ENCODE measurements at places on chromosomes 1 and 21. TPM values are rescaled to one million over a fixed set of nuclear protein-coding genes. Genes with fewer than 3 reads are reported as not detected.
A peak's percentile ranks its signal among the peaks of the same experiment; 100 is the strongest.

DNA sequence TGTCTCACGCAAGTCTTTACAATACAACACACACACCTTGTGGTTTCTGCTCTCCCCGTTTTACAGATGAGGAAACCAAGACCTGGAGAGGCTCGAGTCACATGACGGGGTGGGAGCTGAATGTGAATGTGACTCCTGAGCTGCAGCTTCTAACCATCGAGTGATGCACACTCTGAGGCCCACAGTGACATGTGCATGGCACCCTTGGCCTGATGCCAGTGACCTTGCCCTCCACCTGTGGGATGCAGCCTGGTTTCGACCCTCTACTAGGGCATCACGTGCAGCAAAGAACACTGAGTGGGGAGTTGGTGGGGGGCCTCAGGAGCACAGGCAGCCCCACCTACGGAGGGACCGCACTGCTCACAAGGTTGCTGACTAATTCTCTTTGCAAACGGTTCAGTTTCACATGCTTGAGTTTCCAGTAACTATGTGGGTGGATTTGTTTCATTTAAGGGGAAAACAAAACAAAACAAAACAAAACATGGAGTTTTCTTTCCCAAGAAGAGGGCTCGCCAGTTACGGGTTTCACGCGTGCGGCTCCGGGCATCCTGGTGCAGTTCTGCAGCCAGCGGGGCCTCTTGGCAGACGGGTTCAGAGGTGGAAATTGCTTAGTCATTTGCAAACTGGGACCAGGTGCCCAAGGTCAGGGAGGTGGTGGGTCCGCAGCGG, 22.9 kb downstream of the SPSB1 start:
- DNase-seq: no peak

DNA sequence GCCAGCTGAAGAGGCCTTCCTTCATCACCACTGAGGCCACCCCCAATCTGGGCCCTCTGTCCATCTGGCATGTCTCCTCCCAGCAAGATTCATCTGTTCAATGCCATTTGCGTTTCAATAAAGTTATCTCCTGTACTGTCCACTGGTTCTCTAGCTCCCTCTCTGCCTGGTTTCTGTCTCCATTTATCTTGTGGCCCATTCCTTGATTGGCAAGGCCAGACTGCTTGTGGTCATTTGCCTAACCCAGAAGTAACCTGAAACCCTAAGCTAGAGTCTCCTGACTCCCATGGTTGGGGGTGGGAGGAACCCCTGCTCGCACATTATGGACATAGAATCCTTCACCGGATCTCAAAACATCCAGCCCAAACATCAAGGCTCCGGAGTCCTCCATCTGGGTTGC, 2.1 kb upstream of the IPO9 start:
- no peak for DNase-seq

The ATP1B1 gene
- 1.8 TPM for total RNA-seq

DNA sequence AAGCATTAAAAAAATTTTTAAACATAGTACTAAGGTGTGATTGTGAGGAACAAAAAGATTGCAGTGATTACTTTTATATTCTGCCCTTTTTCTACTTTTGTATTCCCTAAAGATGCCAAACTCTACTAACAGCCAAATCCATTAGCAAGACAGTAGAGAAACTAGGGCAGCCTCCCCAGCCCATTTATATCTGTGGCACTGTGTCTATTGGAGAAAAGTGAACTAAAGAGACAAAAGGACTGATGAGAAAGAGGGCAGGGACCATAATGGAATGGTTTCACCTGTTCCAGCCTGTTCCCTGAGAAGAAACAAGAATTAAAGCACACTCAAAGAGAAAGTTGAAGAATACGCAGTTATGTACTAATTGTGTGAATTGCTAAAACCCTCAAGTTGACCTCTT, 56.6 kb downstream of the ATG4C start:
- no peak for DNase-seq

The LENEP gene
- 1.8 TPM for total RNA-seq

DNA sequence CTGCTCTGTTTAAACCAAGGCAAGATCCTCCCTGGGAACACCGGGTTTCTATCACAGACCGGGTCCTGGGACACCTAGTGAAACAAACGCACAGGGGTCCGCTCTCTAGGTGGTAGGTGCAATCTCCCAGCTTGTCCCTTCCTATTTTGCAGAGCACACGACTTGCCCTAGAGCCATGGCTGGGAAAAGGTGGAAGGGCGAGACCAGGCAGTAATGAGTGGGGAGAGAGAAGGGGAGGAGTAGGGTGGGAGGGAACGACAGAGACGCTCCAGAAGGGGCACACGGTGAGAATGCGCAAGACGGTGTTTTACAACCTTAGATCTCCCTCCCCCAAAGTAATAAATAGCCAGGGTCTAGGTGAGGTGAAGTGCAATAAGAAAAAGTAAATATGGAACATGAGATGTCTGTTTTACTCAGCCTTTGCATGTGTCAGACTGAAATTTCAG, 9.3 kb upstream of the ARHGAP29 start:
- no peak for DNase-seq

GRCh38 chr1:198258491-198258890, 101.7 kb downstream of the NEK7 start:
- DNase-seq: no peak

GRCh38 chr1:70737125-70737524, 310.5 kb downstream of the PTGER3 start:
- DNase-seq: no peak

The DDOST gene
- 132 TPM for total RNA-seq

The CACNA1S gene
- not detected for total RNA-seq

DNA sequence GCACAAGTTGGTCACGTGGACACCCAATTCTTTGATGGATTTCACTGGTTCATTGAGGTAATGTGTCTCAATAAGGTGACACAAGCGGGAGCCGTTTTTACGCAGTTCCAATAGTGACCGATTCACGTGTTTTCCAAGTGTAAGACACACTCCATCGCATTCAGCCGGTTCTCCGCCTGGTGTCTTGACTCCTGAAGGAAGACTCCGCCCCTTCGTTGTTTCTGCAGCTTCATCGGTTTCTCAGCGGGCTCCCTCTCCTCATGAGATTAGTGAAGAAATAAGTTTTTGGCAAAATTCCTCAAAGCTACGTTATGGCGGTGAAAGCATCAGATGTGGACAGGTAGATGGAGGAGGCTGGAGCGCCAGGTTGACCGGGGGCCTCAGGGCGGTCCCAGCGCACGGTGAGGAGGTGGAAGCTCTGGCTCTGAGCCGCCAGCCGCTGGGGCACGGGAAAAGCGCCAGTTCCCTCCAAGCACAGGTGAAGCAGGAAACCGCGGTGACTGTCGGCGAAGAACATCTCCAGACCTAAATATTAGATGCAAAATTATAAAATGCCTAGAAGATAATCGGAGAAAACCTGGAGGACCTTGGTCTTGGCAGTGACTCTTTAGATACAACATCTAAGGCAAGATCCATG, 21.0 kb downstream of the CD2 start:
- DNase-seq: no peak

The ZNF684 gene
- 5.4 TPM for total RNA-seq

DNA sequence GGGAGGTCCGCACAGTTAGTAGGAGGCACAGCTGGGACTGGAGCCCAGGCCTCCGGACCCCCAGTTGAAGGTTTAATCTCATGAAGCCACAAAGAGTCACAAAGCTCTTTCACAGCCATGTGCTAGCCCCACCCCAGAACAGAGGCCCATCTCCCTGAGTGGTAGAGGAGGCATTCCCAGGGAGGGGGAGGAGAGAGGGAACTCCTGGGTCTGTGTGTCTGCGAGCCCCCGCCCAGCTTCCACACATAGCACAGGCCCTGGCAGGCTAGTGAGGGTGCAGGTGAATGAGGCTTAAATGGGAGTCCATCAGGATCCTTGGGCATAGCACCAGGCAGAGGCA, 197.8 kb downstream of the MATN1 start:
- no peak for DNase-seq

DNA sequence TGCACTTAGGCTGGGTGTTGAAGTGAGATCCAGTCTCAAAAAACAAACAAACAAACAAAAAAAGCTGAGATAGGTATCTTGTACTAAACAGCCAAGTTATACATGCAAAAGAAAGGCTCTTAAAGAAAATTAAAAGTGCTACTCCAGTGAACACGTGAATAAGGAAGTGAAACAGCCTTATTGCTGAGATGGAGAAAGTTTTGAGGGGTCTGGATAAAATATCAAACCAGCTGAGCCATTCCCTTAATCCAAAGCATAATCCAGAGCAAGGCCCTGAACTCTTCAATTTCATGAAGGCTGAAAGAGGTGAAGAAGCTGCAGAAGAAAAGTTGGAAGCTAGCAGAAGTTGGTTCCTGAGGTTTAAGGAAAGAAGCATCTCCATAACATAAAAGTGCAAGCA, 360.5 kb upstream of the DAB1 start:
- DNase-seq: no peak

GRCh38 chr21:18771845-18772380, 368.3 kb upstream of the TMPRSS15 start:
- DNase-seq: no peak

The B4GALT3 gene
- total RNA-seq: 40.7 TPM

The C1QB gene
- total RNA-seq: not detected

DNA sequence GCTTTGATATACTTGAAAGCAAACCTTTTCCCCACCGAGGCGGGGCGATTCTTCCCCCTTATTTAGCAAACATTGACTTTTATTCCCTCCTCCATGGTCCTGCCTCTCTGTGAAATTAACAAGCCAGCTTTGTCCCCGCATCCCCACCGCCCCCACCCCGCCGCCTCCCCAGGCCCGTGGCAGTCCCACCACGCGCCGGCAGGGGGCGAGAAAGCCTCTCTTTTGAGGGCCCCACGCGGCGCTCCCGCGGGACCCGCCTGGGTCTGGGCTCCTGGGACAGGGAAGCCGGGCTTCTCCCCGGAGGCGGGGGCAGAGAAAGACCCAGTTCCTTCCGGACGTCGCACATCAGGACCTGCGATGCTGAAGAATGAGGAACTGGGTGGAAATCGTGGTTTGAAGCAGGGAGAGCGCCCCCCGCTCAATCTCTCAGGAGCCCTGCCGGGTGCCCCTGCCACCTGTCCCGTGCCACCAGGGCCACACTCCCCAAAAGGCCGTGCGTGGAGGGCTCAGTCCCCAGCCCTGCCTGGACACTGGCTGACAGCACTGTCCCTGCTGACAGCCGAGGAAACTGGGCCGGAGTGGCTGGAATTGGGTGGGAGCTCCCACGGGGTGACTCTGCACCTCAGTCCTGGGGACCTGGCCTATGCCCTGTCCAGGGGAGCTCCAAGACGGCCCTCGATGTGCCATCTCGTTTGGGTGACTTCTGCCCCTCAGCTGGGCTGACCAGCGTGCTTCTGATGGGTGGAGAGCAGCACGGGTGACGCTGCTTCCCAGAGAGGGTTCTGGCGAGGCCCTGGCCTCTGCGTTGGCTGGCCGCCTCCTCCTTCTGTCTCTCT, 8.6 kb upstream of the ACTRT2 start:
- DNase-seq: peak; percentile 56

- DNase-seq: no peak
These were observed 56.7 kb downstream of the OVGP1 start for GRCh38 chr1:111370871-111371270.

DNA sequence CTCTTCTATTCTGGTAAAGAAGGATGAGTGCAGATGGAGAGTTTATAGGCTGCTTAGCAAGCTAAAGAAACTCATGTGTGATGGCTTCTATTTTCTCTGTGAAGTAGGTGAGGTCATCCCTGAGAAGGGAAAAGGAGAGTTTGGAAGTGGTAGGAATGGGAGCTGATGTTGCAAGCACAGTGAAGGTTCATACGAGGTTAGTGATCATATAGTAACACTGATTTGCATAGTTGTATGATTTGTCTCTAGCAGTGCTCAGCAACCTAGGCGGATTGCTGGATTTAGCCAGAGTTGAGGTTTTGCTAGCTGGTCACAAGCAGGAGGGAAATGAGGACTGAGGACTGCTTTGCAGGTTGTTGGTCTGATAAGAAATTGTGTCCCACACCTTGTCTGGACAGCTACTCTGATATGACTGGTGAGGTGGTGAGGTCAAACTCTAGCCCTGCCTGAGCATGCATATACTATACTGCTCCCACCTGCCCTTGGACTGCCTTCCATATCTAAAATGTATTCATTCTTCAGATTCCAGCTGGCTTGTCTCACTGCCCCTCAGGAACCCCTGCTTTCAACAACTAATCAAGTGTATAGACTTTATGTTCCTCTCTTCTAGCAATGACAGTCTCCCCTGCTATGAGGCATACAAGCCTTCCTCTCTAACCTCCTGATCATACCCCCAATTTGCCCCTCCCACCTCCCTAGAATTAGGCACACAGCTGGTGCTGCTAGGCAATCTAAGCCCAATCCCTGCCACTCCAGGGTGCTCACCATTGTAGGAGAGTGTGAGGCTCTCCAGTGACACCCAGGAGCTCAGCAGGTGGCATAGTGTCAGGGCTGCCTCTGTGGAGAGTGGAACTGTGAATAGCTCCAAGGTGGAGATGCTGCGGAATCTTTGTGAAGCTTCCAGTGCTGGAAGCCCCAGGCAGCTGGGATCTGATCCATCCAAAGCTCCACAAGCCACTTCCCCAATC, 18.5 kb downstream of the LRRC41 start:
- no peak for DNase-seq

The OR10J1 gene
- total RNA-seq: not detected

- no peak for DNase-seq
These were observed 869.1 kb downstream of the KCNT2 start for GRCh38 chr1:195738966-195739650.

- DNase-seq: no peak
These were observed 179.6 kb downstream of the DHRS3 start for GRCh38 chr1:12438349-12438924.

GRCh38 chr1:15848143-15848928, 829 bp downstream of the SPEN start:
- DNase-seq: peak; percentile 69

The SEMA6C gene
- 0.67 TPM for total RNA-seq

The LMO4 gene
- total RNA-seq: 31.2 TPM

- DNase-seq: no peak
These were observed 543 bp upstream of the MARK1 start for GRCh38 chr1:220527279-220527907.

DNA sequence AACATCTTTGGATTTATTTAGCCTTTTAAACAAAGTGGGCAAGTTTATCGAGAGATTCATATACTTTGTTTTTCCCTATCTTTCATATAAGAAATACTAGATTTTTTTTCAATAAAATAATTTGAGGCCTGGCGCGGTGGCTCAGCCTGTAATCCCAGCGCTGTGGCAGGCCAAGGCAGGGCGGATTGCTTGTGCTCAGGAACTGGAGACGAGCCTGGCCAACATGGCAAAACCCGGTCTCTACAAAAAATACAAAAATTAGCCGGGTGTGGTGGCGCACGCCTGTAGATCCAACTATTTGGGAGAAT, 1.6 kb upstream of the CDC14A start:
- no peak for DNase-seq

GRCh38 chr1:156194300-156194652, 372 bp downstream of the SLC25A44 start:
- no peak for DNase-seq

The SAMD13 gene
- total RNA-seq: not detected

The SLAMF8 gene
- 0.27 TPM for total RNA-seq

The ESRRG gene
- total RNA-seq: not detected

Data from activated B cell treated with CpG ODN at 0.5 μM for 24 hours (primary cell).